Renal pelvis (tissue), 12 donors: ENCODE measurements at places on chromosomes 6 and 20. TPM values are rescaled to one million over a fixed set of nuclear protein-coding genes. Genes with fewer than 3 reads are reported as not detected.

The DEFB116 gene
- not detected for polyA plus RNA-seq

DNA sequence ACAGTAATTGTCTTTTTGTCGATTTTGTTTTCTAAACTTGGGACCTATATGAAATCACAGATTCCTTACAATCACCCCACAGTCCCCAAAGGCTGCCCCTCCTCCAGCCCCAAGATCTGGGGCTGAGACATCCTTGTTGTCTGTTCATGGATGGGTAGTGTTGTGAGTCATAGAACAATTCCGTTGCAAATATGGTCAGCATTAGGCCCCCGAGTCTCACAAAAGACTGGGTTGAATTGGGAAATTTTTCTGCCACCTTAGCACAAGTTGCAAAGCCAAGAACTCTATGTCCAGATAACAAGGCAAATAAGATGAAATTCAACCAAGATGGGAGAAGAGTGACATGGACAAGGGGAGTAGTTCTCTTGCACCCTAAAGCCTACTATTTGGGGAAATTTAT lies 10.5 kb upstream of the TAB2 start:
- no peak for DNase-seq

GRCh38 chr6:111591370-111591900 lies 14.2 kb downstream of the TRAF3IP2 start:
- no peak for DNase-seq

GRCh38 chr6:108492131-108492766 lies 68.5 kb upstream of the FOXO3 start:
- peak; percentile 30 for DNase-seq

DNA sequence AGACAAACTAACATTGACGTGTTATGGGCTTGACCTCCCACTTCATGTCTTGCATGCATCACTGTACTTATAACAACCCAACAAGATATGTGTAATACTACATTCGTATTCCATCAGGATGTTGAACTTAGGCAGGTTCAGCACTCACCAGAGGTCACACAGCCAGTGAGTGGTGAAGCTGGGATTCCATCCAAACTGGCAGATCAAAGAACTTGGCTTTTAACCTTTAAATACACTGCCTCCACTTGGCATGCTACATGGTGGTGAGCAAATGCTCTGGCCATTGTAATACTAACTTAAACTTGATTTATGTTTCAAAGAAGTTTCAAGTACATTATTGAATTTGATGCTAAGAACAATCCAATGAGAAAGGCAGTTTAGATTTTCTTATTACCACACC lies 10.7 kb upstream of the HDDC2 start:
- DNase-seq: no peak

The PKIB gene
- polyA plus RNA-seq: 1.6 TPM

- no peak for DNase-seq
Observed at GRCh38 chr20:1174787-1175186, 10.0 kb downstream of the TMEM74B start.

DNA sequence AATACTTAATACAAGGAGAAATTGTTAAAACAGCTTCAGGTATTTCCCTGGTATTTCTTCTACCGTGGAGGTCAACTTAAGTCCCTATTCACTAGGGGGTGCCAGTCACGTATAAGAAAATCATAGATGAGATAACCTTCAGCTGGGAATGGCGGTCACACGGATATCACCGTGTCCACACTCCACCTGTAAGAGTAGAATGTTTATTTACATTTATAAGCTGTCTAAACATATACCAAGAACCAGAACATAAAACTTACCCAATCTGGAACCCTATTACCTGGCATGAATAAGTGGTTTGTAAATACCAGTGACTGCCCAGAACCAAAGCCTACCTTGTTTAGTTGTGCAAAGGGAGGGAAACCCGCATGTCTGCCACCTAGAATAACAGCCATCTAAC lies 1.9 kb upstream of the ELOVL4 start:
- peak; percentile 30 for DNase-seq

The VGLL2 gene
- polyA plus RNA-seq: not detected

- no peak for DNase-seq
Observed at GRCh38 chr6:12265791-12266190, 24.4 kb upstream of the EDN1 start.

GRCh38 chr6:158787395-158787794 lies 31.8 kb downstream of the EZR start:
- DNase-seq: no peak

DNA sequence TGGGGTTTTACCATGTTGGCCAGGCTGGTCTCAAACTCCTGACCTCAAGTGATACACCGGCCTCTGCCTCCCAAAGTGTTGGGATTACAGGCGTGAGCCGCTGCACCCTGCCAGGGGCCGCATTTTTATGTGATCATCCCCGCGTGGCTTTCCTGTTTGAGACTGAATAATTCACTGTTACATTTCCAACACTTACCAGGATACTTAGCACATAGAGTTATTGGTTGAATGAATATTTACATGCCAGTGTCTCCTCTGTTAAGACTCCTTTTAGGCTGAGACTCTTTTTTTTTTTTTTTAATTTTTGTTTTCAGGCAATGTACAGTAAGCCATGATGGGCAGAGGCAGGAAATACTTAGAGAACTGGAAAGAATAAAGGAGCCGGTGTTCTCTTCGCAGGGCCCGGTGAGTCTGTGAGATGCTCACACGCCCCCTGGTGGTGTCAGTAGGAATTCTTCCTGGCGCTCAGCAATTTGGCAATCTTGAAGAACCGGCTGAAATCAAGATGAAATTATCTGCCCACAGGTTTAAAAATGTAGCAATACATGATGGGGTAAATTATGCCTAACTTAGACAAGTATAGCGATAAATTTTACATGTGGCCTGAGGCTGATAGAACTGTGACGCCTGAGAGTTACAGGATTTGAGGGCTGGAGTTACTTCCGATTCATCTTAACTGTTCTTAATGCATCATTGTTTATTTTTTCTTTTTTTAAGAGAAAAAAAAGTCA lies 7.6 kb upstream of the RNF114 start:
- DNase-seq: peak; percentile 83

The SNX5 gene
- 202 TPM for polyA plus RNA-seq
